ENCODE measurements at places on chromosomes 5 and 9. TPM values are rescaled to one million over a fixed set of nuclear protein-coding genes. Genes with fewer than 3 reads are reported as not detected.

The HAUS6 gene
- 17.1 TPM for polyA plus RNA-seq

GRCh38 chr5:59361454-59361853 lies 532.1 kb downstream of the PDE4D start:
- no peak for DNase-seq

- no peak for DNase-seq
These were observed 1410.7 kb upstream of the C9orf72 start for GRCh38 chr9:28984016-28984415.

The HTR4 gene
- polyA plus RNA-seq, result 0.12 TPM

The SLIT3 gene
- polyA plus RNA-seq, result 57.5 TPM

The ORM2 gene
- polyA plus RNA-seq, result not detected

DNA sequence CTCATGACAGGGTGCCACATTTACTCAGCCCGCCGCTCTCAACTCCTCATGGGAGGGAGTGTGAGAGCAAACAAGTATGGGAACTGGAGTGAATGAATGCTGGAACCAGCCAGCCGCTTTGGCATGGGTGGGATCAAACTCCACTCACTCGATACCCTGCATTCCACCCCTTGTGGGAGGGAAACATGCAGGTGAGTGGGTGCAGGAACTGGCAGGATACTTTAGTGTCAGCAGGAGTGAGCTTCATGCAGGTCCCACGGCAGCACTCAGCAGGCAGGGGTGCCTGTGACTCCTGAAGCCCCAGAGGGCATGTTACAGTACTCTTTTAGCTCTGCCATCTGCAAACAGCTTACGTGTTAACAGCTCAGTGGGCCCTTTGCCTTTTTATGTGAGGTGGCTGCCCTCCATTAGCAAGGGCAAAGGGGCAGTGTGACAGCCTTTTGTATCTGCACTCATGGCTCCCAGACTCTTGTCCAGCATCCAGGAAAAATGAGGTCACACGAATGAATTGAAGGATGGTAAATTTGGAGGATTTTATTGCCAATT lies 433.2 kb upstream of the NMUR2 start:
- no peak for DNase-seq

GRCh38 chr9:126341426-126341825 lies 14.8 kb downstream of the MVB12B start:
- no peak for DNase-seq

The ENHO gene
- 2.5 TPM for polyA plus RNA-seq

The TRMT10B gene
- 28.8 TPM for polyA plus RNA-seq

DNA sequence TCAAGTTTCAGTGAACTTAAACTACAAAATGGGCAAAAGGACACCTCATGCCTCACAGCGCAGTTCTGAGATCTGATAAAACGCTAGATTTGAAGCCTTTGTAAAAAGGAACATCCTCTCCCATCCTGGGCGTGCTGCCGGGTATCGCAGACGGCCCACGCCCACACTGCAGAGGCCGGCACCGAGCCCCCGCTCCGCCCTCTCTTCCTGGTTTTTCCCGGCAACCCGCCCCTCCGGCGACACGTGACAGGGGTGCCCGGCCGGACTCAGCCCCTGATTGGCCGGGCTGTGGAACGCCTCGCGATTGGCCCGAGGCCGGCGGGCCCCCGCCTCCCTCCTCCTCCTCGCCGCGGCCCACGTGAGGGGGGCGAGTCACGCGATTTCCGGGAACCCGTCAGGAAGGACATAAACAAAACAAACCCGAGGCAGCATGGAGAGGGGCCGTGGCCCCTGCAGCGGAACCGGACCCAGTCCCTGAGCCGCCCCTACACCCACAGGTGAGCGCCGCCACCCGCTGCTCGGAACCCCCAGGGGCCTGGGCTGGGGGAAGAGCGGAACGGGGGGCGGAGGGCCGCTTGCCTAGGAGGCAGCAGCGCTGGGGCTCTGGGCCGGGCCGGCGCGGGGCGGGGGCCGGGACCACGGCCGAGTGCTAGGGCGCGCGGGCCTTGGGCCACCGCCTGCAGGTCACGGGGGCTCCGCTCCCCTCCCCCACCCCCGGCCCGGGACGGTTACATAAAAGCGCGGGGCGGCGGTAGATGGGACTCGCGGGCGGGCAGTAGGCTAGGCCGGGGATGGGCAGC lies at the start of gene CREBRF:
TSS of gene CREBRF (plus strand) at position 370 of the 800 bp plus-strand sequence. CDS start 24,424 bp downstream, outside the sequence.
- peak; percentile 96 for DNase-seq

The PHF24 gene
- 0.13 TPM for polyA plus RNA-seq

GRCh38 chr9:116849721-116850120 lies 162.6 kb downstream of the TRIM32 start:
- no peak for DNase-seq

- DNase-seq, result no peak
These were observed 23.7 kb downstream of the KLHL3 start for GRCh38 chr5:137712139-137712667.

The IL9 gene
- polyA plus RNA-seq, result not detected

The CTNND2 gene
- polyA plus RNA-seq, result 1.9 TPM

GRCh38 chr5:6543830-6544560 lies 88.8 kb downstream of the NSUN2 start:
- no peak for DNase-seq
